ENCODE measurements at places on chromosomes 2 and 18.

- peak; percentile 24 for DNase-seq
Observed at GRCh38 chr2:69564604-69565003, 78.9 kb downstream of the AAK1 start.

DNA sequence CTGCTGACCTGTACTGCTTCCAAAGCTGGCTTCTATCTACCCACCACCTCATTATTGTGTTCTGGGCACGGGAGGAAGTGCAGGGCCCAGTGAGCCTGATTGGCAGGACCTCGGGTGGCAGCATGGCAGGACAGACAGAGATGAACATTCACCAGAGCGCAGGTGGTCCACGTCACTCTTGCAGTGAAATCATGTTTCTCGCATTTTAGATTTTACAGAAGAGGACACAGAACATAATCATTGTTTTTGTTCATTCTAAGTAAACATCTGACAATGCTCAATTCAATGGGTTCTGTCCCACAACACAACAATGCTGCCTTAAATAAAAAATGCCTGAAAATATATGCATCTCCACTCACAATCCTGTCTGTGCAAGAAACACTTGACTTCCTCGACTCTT is 11.5 kb upstream of the BIN1 start:
- DNase-seq = no peak

- no peak for DNase-seq
Observed at GRCh38 chr2:68992933-68993332, 18.5 kb downstream of the GKN1 start.

- no peak for DNase-seq
Observed at GRCh38 chr2:75582840-75583239, 22.1 kb upstream of the EVA1A start.

- no peak for DNase-seq
Observed at GRCh38 chr2:145299368-145299767, 779.4 kb upstream of the ZEB2 start.

All from ELF-1 (cell line).